Activated effector memory CD4-positive, alpha-beta T cell treated with anti-CD3 and anti-CD28 coated beads, Interleukin-2, amount 50 U/mL, for 16 hours (primary cell): ENCODE measurements at places on chromosomes 4 and X.

- DNase-seq: no peak
Observed at GRCh38 chr4:115275615-115276014, 162.2 kb upstream of the NDST4 start.

GRCh38 chr4:186297013-186297645, 31.1 kb downstream of the F11 start:
- no peak for DNase-seq

DNA sequence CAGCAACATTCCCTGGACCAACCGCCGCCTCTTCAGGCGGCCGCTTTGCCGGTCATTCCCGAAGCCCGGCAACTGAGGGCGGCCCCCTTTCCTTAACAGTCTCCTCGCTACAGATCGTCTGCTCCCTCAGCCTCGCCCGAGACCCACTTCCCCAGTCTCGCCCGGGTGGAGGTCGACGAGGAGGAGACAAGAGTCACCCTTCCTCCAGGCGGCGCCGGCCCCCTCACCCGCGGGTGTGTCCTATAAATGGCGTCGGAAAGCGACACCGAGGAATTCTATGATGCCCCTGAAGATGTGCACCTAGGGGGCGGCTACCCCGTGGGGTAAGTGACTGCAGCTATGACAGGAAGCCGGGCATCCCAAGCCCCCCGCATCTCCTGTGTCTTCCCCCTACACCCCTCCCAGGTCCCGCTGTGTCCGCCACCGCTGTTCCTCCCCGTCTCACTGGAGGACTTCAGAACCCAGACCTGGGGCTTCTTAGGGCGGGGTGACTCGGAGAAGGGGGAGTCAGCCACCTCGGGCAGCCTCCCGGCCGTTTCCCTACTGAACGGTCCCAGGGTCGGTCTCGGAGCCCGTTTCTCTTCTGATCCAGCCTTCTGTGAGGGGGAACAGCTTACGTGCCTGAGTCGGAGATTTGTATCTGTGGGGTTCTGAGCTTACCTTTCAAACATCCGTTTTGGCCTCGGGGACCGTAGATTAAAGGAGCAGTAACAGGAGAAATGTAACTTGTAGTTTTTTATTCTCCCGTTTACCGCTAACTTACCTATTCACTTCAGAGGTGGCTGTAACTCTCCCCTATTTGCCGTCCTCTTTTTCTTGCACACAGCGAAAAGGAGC, 570 bp downstream of the WDR44 start:
- DNase-seq: peak; percentile 86

- DNase-seq: no peak
Observed at GRCh38 chr4:68271851-68272357, 26.4 kb upstream of the TMPRSS11B start.

- DNase-seq: no peak
Observed at GRCh38 chr4:21012851-21013331, 312.6 kb downstream of the PACRGL start.

- no peak for DNase-seq
Observed at GRCh38 chr4:56817840-56818491, 3.5 kb downstream of the SPINK2 start.

DNA sequence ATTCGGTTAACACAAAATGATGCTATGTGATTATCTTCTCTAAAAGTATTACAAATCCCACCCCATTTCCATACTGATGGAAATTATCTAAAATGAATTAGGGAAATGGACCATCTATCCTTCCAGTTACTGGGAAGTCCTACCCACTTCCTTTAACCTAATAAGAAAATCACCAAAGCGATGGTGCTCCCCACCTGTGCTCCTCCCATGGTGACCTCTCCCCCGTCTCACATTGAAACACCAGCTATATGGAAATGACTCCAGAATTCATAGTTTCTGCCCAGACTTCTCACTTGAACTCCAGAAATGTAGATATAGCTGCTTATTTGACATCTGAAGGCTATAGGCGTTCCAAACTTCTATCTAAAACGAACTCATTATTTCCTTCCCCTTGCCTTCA, 48.5 kb downstream of the CCKAR start:
- DNase-seq: no peak
